Type B pancreatic cell (in vitro differentiated cells): ENCODE measurements at places on chromosomes 2 and 18. TPM values are rescaled to one million over a fixed set of nuclear protein-coding genes. Genes with fewer than 3 reads are reported as not detected.

DNA sequence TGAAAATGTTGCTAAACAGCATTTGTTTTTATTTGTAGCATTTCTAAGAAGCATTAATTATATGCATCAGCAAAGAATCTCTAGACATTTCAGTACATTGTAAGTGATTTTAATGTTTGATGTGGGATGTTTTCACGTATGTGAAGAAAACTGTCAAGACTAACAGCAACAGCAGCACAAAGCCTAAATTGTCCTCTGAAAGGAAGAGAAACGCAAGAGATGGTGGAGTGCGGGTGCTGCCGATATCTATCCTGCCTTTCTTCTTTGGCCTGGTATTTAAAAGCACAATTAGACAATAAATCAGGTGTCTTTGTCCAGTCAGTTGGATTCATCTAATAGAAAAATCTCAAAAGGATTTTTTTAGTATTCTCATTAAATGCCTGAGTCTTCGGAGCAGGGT is 3.1 kb downstream of the TWIST2 start:
- H3K27ac ChIP-seq, result no peak overlapping the region
- H3K4me3 ChIP-seq, result peak overlapping the region; percentile 56
- H3K27me3 ChIP-seq, result peaks cover 75% of the 10 kb centered on the region
- H3K36me3 ChIP-seq, result peaks cover 20% of the 10 kb centered on the region
- H3K4me1 ChIP-seq, result peaks cover 21% of the 10 kb centered on the region

DNA sequence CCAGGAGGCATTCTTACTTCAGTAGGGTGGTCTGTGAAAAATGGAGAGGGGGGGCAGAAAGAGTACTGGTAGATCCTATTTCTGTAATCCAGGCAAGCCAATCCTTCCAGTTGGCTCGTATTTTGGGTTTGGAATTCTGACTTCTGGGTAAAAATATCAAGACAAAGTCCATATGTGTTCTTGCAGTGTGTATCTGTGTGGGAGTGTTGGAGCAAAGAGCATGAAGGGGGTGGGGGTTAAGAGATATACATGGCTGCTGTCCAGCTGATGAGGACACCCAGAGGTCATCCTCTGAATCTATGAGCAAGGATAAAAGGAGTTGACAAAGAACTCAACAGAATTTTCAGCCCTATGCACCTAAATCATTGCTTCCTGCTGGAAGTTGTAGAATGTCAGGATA is 375.8 kb upstream of the PIK3C3 start:
- H3K36me3 ChIP-seq, result no peaks in the 10 kb centered on the region
- DNase-seq, result no peak
- H3K27ac ChIP-seq, result no peak overlapping the region
- H3K4me1 ChIP-seq, result peaks cover 7% of the 10 kb centered on the region
- H3K27me3 ChIP-seq, result no peaks in the 10 kb centered on the region

IL36RN gene
- 12.0 and 17.7 TPM in 2 replicates for total RNA-seq

PROM2 gene
- total RNA-seq, result 18.5 and 31.5 TPM in 2 replicates

ATF2 gene
- total RNA-seq, result 33.6 and 56.1 TPM in 2 replicates

- no peaks in the 10 kb centered on the region for H3K27me3 ChIP-seq
- H3K36me3 ChIP-seq, result peaks cover 34% of the 10 kb centered on the region
- H3K27ac ChIP-seq, result no peak overlapping the region
Measured at GRCh38 chr2:171102802-171103201, 57.9 kb downstream of the TLK1 start.

DNA sequence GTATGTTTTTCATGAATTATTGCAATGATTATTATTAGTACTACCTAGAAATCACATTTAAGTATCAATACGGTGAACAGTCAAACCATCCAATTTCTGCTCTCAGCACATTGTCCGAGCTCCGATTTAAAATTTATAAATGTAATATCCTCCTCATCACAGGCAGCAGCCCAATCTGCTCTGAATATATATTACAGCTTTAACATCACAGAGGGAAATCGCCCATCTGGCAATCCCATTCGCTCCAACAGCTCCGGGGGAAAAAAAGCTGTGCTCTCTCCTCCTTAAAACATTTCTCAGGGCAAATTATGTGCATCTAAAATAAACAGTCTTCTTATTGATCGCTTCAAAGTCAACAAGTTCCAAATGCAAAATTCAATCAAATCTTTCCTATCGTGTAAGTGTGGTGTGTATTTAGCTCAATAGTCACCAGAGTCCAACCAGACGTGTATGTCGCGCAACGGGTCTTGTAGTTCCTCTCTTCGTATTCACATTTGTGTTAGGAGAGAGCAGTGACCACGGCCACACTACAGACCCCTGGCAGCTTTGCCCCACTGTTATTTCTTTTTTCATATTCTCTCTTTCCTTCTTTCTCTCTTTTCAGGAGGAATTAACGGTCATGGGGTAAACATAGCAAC is 2.4 kb downstream of the FIGN start:
- H3K4me3 ChIP-seq, result peak overlapping the region; percentile 97
- H3K4me1 ChIP-seq, result peaks cover 28% of the 10 kb centered on the region
- peaks cover 9% of the 10 kb centered on the region for H3K27me3 ChIP-seq

RIT2 gene
- not detected in 2 replicates for total RNA-seq

ACADL gene
- 1.7 and 2.1 TPM in 2 replicates for total RNA-seq

MAL gene
- total RNA-seq, result 205 and 250 TPM in 2 replicates

MAB21L4 gene
- 62.0 and 157 TPM in 2 replicates for total RNA-seq

UGT1A4 gene
- not detected in 2 replicates for total RNA-seq

GRCh38 chr2:234001380-234002160 is 48.9 kb upstream of the SPP2 start:
- no peak overlapping the region for H3K4me3 ChIP-seq
- H3K27me3 ChIP-seq, result peaks cover 14% of the 10 kb centered on the region
- peaks cover 18% of the 10 kb centered on the region for H3K4me1 ChIP-seq
- DNase-seq, result no peak

- no peaks in the 10 kb centered on the region for H3K27me3 ChIP-seq
- no peak overlapping the region for H3K27ac ChIP-seq
- no peak for DNase-seq
- no peaks in the 10 kb centered on the region for H3K4me1 ChIP-seq
- no peak overlapping the region for H3K4me3 ChIP-seq
Measured at GRCh38 chr2:206611736-206612135, 30.6 kb upstream of the FAM237A start.
